ENCODE measurements at places on chromosomes 11 and 22.

DNA sequence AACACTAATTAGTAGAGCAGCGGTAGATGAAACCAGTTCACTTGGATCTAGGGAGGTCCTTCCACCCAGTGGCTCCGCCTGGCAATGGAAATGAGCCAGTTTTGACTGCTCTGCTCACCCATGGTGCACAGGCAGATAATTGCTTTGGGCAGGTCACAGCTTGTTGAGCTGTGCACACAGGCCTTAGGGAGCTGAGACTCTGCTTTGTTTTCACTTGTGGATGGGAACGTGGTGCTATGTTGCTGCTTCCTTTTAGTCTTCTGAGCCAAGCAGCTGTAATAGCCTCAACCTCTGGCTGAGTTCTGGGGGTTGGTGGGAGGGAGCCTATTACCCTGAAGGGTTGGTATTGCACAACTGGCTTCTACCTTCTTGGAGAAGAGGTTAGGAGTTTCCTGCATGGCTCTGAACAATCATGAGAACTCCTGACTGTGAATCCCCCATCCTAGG, 262.3 kb upstream of the MTNR1B start:
- no peak for DNase-seq

- DNase-seq: no peak
Measured at GRCh38 chr11:116542406-116542805, 230.4 kb downstream of the BUD13 start.

DNA sequence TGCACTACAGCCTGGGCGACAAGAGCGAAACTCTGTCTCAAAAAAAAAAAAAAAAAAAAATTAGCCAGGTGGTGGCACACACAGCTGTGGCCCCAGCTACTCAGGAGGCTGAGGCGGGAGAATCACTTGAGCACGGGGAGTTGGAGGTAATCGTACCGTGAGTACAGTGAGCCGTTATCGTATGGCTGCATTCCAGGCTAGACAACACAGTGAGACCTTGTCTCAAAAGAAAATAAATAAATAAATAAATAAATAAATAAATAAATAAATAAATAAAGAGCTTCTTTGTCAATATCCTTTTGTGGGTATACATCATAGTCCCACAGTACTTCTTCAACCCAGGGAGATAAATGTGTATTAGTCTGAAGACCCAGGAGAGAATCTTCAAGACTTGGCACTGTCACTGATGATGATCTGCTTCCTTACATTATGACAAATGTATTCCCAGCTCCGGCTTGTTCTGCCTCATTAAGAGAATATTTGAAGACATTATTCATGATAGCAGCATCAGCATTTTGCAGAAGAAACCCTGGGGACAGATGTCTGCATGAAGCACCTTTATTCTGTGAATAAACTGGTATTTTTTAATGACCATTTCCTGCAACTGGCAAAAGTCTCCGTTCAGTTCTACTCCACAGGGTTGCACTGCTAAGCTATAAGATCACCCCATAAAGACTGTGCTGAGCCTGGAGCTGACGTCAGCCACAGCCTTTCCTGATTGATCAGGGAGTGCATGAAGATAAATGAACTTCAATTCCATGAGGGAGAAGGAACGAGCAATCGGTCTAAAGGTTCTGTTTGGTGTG, 1.6 kb upstream of the ACY3 start:
- no peak for DNase-seq

GRCh38 chr11:9566561-9567063, 6.9 kb upstream of the WEE1 start:
- DNase-seq: no peak

DNA sequence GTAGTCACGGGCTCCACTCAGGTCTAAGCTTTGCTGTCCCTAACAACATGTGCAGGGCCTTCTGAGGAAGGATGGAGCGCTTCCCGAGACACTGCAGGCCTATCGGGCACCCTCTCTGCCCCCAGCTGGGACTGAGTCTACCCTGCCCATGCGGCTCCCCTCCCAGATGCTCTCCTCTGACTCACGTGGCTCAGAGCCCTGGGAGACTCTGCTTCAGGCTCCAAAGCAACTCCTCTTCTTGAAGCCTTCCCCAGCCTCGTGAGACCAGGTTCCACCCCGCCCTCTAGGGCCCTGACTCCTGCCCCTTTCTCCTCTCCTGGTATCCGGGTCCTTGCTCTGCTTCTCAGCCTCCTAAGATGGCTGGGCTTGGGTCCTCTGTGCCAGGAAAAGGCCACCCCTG, 28.4 kb upstream of the ARFGAP3 start:
- DNase-seq: no peak

- no peak for DNase-seq
Measured at GRCh38 chr11:103596315-103596714, 440.1 kb upstream of the DDI1 start.

DNA sequence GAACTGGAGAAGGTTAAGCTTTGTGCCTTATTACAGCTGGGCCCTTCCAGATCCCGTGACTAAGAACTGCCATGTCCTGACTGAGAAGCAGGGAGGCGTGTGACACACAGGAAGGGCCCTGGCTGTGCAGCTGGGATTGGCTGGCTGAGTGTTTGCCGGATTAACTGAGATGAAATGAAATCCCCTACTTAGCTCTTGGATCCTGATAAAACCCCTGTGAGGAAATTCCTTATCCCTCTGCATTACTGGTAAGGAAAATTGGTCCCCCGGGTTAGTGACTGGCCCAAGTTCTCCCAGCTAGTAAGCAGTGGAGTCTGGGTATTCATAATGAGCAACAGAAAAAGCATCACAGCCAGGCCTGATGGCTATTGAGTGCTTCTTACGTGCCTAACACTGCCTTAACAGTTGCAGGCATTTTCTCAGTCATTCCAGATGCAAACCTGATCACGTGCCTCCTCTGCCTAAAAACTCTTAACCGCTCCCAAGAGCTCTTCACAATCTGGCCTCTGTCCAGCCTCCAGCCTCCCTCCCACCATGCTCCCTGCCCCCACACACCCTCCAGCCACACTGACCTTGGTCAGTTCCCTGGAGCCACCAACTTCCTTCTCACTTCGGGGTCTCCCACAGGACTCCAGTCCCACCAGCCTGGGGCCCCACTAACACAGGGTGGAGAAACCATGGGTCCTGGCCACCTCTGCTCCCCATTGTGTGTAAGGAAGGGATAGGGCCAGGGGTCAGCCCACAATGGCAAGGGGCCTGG, 37.8 kb downstream of the ARRB1 start:
- DNase-seq: no peak

GRCh38 chr11:126419801-126420697, 64.6 kb downstream of the ST3GAL4 start:
- DNase-seq: no peak

GRCh38 chr11:14118072-14118471, 155.5 kb downstream of the SPON1 start:
- no peak for DNase-seq

DNA sequence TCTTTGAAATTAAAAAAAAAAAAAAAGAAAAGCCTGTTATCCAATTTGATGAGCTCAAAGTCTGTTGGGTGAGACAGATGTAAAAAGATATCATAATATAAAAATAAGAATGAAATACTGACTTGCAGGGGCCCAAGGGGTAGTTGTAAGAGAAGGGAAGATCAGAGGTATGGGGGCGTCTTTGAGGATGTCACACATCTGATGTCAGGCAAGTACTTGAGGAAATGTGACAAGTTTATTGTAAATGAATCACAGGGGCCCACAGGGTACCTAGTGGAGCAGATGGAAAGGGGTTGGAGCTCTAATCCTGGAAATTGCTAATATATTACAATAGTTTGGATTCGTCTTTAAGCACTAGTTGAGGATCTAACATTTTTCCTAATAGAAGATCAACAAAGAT, 131.6 kb downstream of the MAML2 start:
- no peak for DNase-seq

- DNase-seq: no peak
Measured at GRCh38 chr11:122195790-122196189, 79.8 kb upstream of the BLID start.

- DNase-seq: no peak
Measured at GRCh38 chr11:64915376-64915887, 1.6 kb downstream of the ATG2A start.

DNA sequence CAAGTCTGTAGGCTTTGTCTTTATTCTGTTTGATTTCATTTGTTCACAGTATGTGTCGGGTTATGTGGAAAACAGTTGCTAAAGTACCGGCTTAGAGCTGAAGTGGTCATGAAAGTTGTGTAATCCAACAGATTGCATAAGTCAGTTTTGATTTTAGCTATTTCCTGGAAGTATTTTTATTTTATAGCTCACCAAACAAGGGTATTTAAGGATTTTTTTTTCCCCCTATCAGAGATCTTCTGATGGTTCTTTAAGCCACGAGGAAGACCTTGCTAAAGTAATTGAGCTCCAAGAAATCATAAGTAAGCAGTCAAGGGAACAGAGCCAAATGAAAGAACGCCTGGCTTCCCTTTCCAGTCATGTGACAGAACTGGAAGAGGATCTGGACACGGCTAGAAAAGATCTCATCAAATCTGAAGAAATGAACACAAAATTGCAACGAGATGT, 55.9 kb downstream of the PPFIA1 start:
- DNase-seq: no peak

DNA sequence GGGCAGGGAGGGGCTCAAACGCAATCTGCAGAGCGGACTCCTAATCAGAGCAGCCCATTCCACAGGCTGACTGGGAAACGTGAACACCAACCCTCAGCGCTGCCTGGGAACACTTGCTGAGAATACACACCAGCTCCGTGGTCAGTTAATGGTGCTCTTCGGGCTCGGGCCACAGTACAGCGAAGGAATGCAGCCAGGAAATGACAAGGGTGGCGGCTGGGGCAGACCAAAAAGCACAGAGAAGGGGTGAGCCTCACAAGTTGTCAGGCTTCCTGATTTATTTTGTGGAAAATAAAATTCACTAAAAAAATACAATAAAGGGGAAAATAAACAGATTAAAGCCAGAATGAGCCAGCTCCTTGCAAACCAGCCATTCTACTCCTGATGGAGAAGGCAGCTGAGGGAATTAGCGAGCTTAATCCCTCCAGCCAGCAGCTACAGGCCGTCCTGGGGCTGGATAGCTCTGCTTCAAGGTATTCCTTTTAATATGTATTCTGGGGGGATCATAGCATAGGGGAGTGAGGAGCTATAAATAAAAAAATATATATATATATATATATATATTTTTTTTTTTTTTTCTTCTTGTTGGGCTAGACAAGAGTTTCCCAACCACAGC, 165.5 kb upstream of the NTM start:
- no peak for DNase-seq

DNA sequence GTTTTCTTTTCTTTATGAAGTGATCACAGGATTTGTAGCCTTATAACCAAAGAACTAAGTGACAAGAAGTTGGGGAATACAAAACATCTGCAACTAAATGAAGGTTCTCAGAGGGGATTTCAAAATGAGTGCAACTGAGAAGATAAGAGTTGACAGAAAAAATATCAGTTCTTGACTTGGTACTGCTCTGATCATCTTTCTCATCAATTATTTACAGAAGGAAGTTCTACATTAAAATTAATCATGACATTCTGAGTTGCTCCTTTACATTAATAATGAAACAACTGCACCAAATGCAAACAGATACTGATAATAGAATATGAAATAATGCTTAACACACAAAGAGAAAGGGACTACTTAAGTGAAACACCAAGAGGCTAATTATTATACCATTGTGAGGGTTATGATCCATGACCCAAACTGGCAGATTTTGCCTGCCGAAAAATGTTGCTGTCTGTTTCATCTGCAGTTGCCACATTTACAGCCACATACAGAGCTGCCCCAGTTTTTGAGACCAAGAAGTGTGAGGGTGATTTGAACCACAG, 561.9 kb upstream of the ANO5 start:
- DNase-seq: no peak

GRCh38 chr11:6481924-6482275, 599 bp downstream of the TIMM10B start:
- no peak for DNase-seq

DNA sequence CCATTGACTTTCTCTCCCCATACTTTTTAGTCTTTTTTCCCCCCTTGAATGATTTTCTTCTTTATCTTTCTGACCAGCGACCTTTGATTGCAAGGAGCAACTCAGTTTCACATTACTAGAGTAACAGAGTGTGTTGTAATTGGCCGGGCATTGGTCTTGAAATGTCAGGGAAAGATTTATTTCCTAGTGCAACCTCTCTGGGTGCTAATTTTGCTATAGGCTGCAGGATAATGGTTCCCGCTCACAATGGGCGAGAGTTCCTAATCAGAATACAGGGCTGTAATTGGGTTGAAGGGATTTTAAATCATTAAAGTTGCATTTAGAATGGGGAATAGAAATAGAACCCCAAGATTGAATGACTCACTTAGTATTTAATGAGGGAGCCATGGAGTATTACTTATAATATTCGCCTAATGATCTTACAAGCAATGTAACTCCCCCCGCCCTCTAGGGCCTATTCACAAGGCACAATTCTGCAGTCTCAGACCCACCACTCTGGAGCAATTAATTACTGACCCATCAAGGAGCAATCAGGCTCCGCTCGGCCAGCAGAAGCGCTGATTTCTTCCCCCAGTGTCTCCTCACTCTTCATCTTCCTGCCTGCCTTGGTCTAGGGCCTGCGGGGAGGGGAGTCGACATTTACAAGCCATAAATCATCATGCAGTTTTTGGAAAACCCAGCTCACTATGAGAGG, 725.9 kb downstream of the NTM start:
- no peak for DNase-seq

DNA sequence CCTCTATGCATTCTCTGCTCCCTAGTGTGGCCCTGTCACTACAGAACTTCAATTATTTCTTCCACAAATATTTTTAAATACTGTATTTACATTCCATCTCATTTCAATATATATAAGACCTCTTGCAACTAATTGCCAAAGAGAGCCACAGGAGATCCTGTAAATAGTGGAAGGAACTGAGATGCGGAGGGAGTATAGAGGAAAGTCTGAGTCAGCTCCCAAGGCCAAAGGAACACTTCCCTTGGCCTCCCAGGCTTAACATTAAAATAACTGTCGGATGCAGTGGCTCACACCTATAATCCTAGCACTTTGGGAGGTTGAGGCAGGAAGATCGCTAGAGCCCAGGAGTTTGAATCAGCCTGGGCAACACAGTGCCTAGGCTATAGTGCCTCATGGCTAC, 31.2 kb downstream of the RBFOX2 start:
- no peak for DNase-seq

GRCh38 chr11:87892291-87892690, 283.0 kb downstream of the RAB38 start:
- no peak for DNase-seq

DNA sequence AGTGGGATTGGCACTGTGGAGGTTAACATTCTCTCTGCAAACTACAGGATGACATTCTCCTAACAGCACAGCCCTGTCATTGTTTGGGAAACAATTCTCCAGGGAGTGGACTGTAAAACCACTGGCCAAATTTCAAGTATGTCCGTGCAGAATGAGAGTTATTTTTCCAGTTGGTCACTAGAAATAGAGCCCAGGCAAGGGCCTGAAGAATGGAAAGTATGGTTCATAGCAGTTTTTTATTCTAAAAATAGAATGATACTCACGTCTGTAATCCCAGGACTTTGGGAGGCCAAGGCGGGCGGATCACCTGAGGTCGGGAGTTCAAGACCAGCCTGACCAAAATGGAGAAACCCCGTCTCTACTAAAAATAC, 39.0 kb upstream of the CD44 start:
- no peak for DNase-seq

DNA sequence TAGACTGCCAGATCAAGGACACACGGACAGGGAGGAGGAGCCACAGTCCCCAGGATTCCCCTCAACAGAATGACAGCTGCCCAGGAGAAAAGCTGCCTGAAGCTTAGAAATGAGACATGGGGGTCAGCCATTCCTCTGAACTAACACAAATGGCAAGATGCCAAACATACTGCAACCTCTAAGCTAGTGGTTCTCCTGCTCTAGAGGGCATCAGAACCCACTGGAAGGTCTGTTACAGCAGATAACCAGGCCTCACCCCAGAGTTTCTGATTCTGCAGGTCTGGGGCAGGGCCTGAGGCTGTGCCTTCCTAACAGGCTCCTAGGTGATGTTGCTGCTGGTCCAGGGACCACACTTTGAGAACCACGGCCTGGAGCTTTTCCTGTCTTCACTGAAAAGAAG, 28.6 kb upstream of the BID start:
- no peak for DNase-seq
